ENCODE measurements at places on chromosomes 1 and 21. TPM values are rescaled to one million over a fixed set of nuclear protein-coding genes. Genes with fewer than 3 reads are reported as not detected.

DNA sequence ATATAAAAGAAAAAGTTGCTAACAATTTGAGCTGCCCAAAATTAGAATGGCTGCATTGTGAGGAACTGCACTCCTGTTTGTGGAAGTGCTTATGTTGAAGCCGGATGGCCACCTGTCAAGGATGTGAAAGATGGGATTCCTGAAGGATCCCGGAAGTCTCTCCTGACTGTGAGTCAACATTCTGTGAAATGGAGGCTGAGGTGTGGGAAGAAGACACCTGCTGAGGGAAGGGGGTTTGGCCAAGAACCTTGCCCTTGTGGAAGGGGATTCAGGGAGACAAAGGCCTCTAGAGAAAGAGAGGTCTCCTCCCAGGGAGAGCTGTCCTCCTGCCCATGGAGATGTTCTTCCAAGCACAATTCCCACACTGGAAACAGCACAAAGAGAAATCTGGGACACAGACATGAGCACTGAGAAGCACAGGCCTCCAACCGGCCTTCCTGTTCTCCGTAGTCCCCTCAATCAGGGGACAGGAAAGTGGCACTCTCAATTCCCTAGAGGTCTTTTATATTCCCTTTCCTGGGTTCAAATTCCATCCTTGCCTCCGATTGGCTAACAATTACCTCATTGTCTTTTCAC is 70.5 kb downstream of the CD2 start:
- no peak for DNase-seq

DNA sequence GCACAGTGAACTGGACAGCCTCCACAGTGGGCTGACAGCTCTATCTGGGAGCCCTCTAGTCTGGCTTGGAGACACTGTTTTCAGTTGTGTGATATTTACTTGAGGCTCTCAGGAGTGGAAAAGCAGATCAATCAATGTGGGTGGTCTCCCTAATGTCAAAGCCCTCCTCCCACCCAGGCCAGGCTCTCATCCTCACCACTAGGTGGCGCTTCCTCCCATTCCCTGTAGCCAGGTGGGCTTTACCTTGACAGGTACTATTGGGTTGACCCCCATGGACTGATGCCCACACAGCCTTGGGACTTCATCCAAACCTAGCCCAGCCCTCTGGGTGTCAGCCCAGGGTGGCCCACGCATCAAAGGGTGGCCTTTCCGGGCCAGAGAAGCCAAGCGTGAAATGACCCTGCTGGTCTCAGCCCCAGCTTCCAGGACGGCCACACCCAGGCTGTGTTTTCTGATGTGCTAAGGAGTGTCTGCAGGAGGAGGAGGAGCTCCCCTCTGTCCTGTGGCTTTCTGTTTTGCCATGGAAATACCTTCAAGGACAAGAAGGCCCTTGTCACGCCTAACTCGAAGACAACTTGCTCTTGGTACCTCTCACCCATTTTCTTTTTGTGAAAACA is 54.0 kb downstream of the CLIC6 start:
- DNase-seq: no peak

- no peak for DNase-seq
Observed at GRCh38 chr1:66305927-66306326, 228.0 kb upstream of the SGIP1 start.

DNA sequence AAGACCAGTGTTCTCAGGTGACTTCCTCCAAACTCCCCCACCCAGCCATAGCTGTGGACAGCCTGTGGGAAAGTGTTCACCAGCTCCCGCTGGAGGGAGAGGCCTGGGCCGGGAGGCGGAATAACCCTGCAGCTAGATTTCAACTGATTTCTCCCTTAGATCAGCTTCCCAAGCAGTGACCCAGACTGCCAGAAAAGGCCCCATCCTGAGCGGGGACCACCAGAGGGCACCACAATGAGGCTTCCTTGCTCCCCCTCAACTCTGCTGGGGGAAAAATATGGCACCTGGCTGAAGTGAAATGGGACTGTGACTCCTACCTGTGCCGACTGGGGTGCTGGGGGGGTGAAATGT is 50.8 kb downstream of the RHBG start:
- DNase-seq: no peak

DNA sequence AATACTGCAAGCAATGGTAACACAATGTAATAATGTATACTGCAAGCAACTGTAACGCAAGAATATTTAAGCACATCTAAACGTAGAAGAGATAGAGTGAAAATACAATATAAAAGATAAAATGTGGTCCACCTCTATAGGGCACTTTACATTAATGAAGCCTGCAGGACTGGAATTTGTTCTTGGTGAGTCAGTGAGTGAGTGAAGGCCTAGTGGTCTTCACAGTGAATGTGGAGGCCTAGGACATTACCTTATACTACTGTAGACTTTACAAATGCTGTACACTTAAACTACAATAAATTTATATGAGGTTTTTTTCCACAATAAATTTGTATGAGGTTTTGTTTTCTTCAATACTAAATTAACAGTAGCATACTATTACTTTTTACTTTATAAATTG is 287.4 kb upstream of the SNX7 start:
- DNase-seq: no peak

GRCh38 chr1:36913016-36913415 is 121.3 kb downstream of the GRIK3 start:
- DNase-seq: no peak

DNA sequence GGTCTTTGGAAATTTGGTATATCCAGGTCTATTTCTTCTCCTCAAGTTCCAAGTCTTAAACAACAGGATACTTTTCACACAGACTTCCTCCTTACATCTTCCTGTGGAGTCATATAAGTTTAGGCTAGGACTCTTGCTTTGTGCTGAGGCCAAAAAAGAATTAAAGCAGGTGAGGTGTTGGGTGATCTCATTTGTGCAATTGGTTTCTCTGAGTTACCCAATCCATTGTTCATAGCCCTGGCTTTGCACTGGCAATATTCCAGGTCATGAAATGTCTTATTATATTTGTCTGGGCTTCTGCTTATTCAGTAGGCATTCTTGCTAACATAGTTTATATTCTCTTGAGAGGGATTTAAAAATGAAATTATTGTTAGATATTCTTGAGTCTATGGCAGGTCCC is 14.1 kb upstream of the KIAA0040 start:
- DNase-seq: no peak

DNA sequence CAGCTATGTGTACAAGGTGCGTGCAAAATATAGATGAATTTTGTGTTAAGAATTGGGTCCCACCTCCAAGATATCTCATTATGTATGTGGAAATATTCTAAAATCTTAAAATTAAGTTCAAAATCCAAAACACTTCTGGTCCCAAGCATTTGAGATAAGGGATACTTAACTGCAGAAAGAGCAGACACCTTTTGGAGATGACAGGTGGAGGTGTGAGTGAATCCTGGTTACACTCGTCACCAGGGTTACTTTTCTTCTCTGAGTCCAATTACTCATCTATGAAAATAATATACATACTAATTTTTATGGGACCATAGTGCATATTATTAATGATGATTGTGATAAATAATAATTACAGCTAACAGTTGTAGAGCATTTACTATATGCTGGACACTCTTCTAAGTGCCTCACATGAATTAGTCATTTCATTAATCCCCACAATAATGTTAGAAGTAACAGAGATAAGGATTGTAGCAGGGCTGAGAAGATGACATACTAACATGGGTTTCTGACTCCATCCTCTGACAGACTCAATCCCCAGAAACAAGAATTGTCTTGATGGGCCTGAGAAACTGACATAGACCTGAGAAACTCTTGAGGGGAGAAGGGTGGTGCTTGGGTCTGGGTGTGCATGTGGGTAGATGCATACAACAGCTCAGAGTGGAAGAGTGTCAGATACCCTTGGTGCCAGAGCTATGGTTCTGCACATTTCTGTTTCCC is 8.3 kb upstream of the FASLG start:
- no peak for DNase-seq

DNA sequence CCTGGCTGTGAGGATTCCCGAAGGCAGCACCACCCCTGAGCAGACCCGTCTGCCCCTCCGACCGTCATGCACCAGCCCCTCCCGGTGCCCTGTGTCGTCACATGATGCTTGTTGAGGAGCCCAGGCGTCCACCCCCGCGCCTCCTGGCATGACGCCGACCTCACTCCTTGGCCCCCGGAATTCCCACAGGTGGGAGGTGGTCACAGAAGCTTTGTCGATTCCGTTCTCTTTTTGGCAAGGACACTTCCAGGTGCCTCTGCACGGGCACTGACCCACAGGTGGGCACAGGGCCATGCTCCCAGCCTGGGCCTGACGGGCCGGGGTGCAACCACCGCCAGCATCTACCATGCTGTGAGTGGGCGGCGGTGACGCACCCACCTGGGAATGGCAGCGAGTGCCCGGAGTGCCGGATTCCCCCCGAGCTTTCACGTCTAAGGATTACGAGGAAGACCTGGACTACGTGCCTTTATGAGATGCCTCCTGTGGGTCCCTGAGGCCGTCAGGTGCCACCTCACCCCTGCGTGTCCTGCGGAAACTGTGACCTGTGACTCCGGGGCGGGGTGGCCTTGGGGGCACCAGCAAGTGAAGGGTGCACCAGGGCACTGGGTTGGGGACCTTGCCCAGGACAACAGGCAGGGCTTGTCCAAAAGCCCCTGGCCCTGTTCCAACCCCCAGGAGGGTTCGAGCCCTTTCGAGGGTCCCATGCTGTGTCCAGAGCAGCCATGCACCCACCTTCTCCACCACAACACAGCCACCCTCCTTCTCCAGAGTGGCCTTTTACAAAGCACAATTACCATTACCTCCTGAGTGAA is 31.4 kb upstream of the COL6A1 start:
- DNase-seq: no peak

DNA sequence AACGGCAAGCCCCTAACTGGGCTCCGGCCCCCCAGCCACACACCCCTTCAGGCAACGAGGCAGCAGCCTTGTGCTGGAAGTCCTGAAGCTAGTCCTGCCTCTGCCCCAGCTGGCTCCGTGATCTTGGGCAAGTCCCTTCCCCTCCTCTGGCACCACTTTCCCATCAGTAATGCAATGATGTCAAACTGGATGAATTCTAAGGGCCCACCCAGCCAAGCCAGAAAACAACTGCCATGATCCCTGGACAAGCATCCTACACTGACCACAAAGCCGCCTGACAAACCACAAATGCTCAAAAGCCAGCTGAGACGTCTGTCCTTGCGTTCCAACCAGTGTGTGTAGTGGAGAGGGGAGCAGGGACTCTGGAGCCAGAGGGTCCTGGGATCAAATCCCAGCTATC is 26.8 kb downstream of the IFFO2 start:
- no peak for DNase-seq

GRCh38 chr1:218323568-218324225 is 21.4 kb upstream of the TGFB2 start:
- no peak for DNase-seq

DNA sequence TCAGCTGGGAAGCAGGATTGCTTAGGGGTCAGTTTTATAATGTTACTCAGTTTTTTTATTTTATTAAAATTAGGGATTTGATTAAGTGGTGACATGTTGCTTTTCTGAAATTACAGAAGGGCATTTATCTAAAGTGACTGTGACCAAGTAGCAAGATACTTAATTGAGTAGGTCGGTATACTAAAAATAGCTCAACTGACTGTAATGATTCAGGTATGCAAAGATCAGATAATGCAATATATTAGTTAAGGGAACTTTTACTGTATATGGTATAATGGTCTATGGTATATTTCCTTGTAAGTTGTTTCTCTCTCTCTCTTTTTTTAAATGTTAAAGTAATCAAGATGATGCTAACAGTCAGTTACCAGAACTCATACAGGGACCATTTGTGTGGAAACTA is 26.2 kb downstream of the RLF start:
- no peak for DNase-seq

- no peak for DNase-seq
Observed at GRCh38 chr1:212699104-212699624, 476 bp downstream of the BATF3 start.

- DNase-seq: no peak
Observed at GRCh38 chr1:43274125-43274803, 4.5 kb downstream of the TMEM125 start.

GRCh38 chr1:117646007-117646811 is 40.4 kb downstream of the TENT5C start:
- DNase-seq: no peak

- DNase-seq: no peak
Observed at GRCh38 chr1:150749720-150750311, 15.8 kb downstream of the CTSS start.

- DNase-seq: no peak
Observed at GRCh38 chr1:3944578-3945125, 44.6 kb upstream of the C1orf174 start.

- DNase-seq: peak; percentile 73
Observed at GRCh38 chr1:67760030-67760821, 73.0 kb downstream of the GNG12 start.

GRCh38 chr1:231940116-231940515 is 313.5 kb downstream of the DISC1 start:
- no peak for DNase-seq

- DNase-seq: no peak
Observed at GRCh38 chr1:45820173-45820572, 16.8 kb downstream of the MAST2 start.

GRCh38 chr1:236455243-236455642 is 61.2 kb downstream of the EDARADD start:
- peak; percentile 71 for DNase-seq

- no peak for DNase-seq
Observed at GRCh38 chr1:55040933-55041494, 1.7 kb downstream of the PCSK9 start.

- no peak for DNase-seq
Observed at GRCh38 chr1:156246241-156246780, 1.5 kb downstream of the PAQR6 start.

DSTYK gene
- total RNA-seq: 9.7 TPM

KLF17 gene
- 0.80 TPM for total RNA-seq

SPRR2B gene
- not detected for total RNA-seq

KCNJ9 gene
- total RNA-seq: not detected

ESPN gene
- 19.7 TPM for total RNA-seq

CLCNKB gene
- total RNA-seq: 1.9 TPM

CENPF gene
- 10.9 TPM for total RNA-seq

HSD3B2 gene
- not detected for total RNA-seq

FAM89A gene
- 13.9 TPM for total RNA-seq

ADAMTS4 gene
- total RNA-seq: 3.4 TPM

GJA5 gene
- 2.7 TPM for total RNA-seq

APOBEC4 gene
- not detected for total RNA-seq

KCNE2 gene
- total RNA-seq: not detected

KIF17 gene
- 1.6 TPM for total RNA-seq

CRYAA gene
- total RNA-seq: not detected

CLCA4 gene
- 1.4 TPM for total RNA-seq

DMRTA2 gene
- 1.1 TPM for total RNA-seq

FCRL2 gene
- not detected for total RNA-seq

CD52 gene
- total RNA-seq: 5.3 TPM

NAV1 gene
- 13.1 TPM for total RNA-seq

All from prostate gland (tissue), 2 donors.